ENCODE measurements at places on chromosomes 13 and 19.
A peak's percentile ranks its signal among the peaks of the same experiment; 100 is the strongest.

- DNase-seq = no peak
Measured at GRCh38 chr13:92313382-92313781, 913.2 kb upstream of the GPC6 start.

GRCh38 chr13:24681930-24682329, 1.7 kb downstream of the ATP12A start:
- DNase-seq = no peak

DNA sequence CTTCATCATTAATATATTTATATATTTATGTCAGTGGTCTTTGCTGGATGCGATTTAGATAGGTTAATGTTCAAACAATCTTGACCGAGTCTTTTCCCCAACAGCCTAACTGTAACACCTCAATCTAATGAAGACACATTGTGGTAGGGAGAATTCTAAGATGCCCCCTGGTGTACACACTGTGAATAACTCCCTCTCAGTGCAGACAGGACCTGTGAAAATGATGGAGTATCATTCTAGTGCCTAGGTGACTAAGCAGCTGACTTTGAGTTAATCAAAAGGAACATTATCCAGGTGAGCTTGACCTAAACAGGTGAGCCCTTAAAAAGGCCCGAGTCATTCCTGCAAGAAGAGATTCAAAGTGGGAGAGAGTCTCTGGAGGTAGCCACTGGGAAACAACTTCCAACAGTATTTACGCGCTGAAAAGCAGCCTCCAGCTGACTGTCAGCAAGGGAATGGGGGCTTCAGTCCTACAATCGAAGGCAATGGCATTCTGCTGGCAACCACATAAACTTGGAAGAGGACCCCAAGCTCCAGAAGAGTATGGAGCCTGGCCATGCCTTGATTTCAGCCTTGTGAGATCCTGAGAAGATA, 28.0 kb upstream of the KBTBD7 start:
- no peak for DNase-seq

- no peak for DNase-seq
Measured at GRCh38 chr13:96172066-96172465, 82.2 kb downstream of the HS6ST3 start.

DNA sequence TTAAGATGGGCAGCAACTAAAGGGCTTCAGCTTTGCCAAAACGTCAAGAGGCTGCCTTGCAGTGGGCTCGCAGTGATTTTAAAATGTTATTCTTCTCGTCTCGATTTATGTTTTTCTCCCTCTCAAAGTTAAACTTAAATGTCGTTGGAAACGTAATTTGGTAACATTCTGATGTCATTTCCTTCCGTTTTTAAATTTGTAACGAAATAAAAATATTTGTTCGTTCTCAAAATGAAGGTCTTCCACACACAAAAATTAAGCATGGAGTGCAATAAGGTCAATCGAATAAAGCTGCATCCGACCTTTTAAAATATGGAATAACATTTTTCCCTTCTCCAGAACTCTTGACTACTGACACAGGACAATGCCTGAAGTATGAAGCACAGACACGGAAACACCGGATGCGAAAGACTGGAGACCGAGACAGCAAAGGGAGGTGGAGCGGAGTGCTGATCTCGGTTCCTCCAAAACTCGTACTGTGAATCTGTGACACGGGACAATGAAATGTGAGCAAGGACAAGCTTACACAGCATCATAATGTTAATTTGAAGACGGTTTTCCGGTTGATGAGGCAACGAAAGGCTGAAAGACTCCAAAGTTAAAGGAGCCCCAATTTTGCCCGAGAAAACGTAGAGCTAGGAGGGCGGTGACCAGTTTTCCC, 850 bp downstream of the MTMR6 start:
- no peak for DNase-seq

DNA sequence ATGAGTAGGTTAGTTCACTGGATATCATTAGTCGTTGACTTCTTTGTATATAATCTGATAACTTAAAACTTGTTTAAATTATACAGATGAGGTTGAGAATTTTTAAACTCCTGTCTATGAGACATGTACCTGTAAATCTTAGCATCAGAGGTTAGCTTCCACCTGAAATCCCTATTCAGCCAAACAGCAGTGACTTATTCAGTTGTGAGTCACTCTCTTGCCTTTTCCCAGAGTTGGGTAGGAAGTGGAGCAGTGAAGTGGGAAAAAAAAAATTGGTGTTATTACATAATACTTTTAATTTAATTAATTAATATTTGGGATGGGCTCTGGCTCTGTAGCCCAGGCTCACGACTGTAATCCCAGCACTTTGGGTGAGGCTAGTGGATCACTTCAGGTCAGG, 32.9 kb downstream of the ZNF701 start:
- no peak for DNase-seq

DNA sequence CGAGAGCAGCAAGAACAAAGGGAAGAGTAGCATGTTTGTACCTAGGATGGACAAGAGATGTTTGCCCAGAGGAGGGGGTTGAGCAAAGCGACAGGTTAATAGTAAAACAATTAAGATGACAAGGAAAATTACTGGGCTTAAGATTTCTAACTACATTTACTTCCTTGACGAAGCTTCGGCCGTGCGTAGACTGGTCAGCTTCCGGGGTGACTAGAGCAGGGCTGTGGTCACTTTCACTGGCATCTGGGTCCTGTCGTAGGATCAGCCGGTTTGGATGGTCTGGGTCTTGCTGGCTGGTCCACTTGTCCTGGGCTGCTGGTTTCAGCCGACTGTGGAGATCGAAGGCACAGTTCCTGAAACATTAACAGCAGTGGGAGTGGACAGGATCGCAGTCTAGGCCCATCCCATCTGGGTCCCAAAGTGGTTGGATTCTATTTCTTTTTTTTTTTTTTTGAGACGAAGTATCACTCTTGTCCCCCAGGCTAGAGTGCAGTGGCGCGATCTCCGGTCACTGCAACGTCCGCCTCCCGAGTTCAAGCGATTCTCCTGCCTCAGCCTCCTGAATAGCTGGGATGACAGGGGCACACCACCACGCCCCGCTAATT, 5.0 kb upstream of the BSG start:
- DNase-seq = no peak

GRCh38 chr19:459724-460511, 915 bp downstream of the SHC2 start:
- DNase-seq = peak; percentile 43

GRCh38 chr19:15161028-15161984, 39.5 kb downstream of the NOTCH3 start:
- no peak for DNase-seq

- DNase-seq = no peak
Measured at GRCh38 chr13:101452519-101453485, at the start of gene ITGBL1. Gene ITGBL1 (plus strand): TSS chr13:101452675. CDS start chr13:101452834, 159 bp downstream.

GRCh38 chr19:19421299-19421696, 15.8 kb downstream of the GATAD2A start:
- no peak for DNase-seq

DNA sequence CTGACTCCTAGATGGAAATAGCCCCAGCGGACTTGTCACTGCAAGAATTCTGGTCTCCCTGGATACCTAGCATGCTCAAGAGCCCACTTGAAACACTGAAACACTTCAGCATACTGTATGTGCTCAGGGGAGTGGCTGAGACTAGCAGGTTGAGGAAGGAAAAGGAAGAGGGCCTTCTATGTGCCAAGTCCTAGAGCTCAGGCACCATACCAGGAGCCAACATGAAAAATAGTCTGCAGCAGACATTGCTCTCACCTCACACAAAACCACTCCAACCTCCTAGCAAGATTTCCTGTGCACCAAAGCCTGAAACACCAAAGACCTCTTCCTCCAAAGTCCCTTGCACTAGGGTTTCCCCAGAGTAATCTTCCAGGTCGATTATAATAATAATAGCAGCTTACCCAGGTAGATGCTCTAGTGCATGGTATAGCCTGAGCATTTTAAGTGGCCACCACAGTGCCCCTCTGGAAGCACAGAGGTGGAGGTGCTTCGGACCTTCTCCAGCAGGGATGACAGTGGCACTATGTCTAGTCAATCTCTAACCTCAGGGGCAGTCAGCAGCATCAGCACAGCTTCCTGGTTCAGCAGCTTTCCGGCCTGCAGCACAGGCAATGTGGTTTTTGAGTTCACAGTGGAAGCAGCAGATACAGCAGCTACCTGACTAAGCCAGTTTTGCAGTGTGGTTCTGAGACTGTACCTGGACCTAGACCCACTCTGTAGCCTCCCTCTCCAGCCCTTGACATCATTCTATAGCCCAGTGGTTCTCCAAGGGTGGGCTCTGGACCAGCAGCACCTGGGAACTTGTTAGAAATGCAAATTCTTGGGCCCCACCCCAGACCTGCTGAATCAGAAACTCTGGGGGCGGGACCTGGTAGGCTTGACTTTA, 45.6 kb upstream of the UBE2L5 start:
- DNase-seq = no peak

GRCh38 chr19:7488736-7489353, at the start of gene PEX11G:
Gene PEX11G (minus strand): TSS chr19:7489035. CDS start chr19:7489010, 25 bp downstream.
- DNase-seq = peak; percentile 82

- no peak for DNase-seq
Measured at GRCh38 chr19:1817553-1818179, 5.6 kb upstream of the ATP8B3 start.

DNA sequence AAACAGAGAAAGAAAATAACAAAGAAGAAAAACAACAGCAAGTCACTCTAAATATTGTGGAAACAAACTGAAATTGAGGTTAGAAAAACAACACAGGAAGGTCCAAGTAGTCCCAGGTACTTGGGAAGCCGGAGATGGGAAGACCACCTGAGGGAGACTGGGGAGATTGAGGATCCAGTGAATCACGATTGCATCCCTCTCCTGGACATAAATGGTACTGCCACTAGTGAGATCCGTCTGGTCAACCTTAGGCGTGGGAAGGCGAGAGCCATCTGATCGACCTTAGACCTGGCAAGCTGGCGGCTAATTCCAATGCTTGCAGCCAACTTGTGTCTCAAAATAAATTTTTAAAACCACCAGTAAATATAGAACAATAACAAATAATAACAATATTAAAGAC, 81.9 kb downstream of the ZNF726 start:
- no peak for DNase-seq

- DNase-seq = no peak
Measured at GRCh38 chr13:25649001-25649633, 277.3 kb downstream of the ATP8A2 start.

DNA sequence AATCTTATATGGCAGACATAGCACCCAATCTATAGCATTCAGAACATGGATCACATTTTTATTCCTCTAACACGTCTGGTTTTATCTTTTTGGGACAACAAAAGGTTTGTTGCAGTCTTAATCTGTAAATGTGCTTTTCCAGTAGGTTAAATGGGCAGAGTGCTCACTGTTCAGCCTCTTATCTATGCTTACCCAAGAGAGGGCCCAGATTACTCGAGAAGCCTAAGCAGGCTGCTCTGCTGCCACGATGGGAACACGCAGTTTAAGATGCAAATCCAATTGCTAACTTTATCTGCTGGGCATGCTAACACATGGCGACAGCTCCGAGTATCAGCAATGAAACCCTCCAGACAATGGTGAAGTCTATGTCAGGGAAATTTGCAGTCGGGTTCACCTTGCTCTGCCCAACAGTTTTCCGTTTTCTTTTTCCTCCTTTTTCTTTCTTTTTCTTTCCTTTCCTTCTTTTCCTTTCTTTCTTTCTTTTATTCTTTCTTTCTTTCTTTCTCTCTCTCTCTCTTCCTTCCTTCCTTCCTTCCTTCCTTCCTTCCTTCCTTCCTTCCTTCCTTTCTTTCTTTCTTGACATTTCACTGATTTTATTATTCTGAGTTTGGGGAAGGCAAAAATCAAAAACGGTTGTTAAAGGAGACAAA, 115.3 kb downstream of the RBM26 start:
- no peak for DNase-seq

GRCh38 chr19:45954156-45954555, 19.5 kb downstream of the NOVA2 start:
- DNase-seq = no peak

DNA sequence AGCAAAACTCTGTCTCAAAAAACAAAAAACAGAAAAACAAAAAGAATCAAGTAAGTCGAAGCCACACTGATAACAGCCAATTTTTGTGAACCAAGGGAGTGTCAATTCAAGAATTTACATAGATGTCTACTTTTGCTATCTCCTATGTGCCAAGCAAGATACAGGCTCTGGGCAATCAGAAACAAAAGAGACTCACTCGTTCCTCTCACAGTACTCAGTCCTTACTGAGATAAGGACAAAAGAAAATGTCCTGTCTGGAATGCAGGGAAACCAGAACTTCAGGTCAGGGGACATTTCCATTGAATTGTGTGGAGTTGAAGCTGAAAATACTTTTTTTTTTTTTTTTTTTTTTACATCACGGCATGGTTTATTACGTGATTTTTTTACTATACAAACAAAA, 53.0 kb downstream of the NLRP12 start:
- no peak for DNase-seq

GRCh38 chr13:40920826-40921225, 98.3 kb downstream of the ELF1 start:
- DNase-seq = no peak

GRCh38 chr19:3520166-3521103, 14.3 kb downstream of the FZR1 start:
- DNase-seq = no peak

DNA sequence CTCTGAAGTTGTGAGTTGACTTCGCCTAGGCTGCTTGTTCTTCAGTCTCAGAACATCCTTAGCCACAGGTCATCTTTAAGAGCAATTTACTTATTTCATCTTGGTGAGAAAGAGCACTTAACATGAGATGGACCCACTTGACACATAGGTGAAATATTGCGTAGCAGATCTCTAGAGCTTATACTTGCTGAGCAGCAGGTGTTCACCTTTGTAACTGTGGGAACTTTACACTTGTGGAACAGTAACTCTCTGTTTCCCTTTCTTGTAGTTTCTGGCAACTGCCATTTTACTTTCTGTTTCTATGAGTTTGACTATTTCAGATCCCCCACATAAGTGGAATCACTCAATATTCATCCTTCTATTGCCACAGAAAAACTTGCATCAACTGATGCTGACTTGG, 95.7 kb downstream of the SLC10A2 start:
- no peak for DNase-seq

DNA sequence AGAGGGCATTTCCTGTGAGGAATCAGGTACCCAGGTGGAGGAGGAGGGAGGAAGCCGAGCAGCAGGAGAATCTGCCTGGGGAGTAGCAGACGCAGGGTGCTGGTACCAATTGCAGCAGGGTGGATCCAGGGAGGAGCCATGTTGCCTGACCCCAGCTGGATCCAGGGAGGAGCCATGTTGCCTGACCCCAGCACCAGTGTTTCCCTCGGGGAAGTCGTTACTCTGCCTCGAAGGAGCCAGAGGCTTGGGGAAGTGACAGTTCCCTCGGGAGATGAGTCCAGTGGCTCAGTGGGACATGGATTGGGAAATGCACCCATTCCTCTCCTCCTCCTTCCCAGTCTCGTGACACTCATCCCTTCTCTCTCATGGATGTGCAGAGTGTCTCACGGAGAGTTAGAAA, 31.5 kb downstream of the LAIR2 start:
- DNase-seq = no peak

DNA sequence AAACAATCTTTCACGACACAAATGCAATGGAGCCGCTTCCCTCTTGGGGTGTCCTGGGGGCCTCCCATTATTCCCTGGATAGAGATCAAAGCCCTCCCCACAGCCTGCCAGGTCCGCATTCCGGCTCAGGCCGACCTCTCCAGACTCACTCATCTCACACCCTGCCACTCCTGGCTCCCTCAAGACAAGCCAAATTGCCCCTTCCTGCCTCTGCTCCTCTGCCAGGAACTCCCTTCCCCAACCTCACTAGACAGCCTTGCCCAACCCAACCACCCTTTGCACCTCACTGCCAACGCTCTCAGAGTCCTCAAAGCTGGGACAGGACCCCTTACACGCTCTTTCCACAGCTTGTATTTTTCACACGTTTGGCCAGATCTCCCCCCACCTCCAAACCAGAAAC, 1.5 kb downstream of the ABHD17A start:
- no peak for DNase-seq

GRCh38 chr13:110539894-110540293, 21.6 kb downstream of the RAB20 start:
- DNase-seq = no peak
